ENCODE measurements at places on chromosomes 4 and X.

- DNase-seq = peak; percentile 16
These were observed 2.4 kb downstream of the PPP2R2C start for GRCh38 chr4:6469898-6470501.

DNA sequence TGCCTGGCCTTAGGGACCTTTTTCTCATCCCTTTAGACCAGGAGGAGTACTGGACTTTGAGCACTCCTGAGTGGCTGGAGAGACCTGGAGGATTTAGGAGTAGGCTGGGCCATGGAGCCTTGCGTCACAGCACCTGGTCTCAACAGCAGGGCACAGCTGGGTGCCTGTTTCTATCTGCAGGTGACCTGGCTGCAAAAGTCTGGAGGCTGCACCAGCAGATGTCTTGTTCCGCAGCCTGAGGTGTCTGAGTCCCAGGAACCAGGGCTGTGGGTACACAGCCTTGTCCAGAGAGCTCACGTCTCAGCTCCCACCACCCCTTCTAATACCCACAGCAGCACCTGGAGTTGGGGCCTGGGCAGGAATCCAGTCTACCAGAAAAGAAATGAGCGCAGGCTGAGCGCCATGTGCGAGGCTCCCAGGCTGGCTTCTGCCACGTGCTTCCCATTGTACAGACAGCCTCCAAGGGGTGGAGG lies 5.0 kb upstream of the NSD2 start:
- DNase-seq = no peak

DNA sequence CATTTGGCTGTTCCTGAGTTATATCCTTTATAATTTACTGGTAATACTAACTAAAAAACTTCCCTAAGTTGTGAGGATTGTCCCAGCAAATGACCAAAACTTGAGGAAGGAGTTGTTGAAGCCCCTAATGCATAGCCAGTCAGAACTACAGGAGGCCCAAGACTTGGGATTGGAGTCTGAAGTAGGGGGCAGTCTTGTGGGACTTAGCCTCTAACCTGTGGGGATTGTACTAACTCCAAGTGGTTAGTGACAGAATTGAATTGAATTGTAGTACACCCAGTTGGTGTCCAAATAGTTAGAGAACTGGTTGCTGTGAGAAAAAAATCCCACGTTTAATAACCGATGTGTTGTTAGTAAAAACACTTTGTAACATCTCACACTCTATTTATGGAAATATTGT lies 1506.3 kb downstream of the ADGRL3 start:
- no peak for DNase-seq

GRCh38 chrX:20529301-20529700 lies 262.6 kb upstream of the RPS6KA3 start:
- DNase-seq = no peak

DNA sequence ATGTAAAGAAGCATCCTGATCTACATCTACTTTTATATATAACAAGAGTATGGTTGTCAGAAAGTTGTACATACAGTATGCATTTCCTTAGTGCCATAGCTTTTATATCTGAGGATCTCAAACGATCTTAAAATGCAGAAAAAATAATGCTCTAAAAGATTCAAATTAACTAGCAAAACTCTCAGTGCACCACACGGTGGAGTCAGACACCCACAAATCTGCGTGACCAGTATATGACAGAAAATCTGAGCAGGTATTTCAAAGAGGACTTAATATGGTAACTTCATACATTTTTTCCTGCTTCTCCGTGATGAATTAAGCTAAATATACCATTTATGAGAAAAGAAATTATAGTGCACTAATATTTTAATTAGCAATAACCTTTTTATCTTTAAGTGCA lies 803.0 kb downstream of the DMD start:
- peak; percentile 1 for DNase-seq

- DNase-seq = no peak
These were observed 144.1 kb downstream of the DIPK2B start for GRCh38 chrX:45056428-45057145.

DNA sequence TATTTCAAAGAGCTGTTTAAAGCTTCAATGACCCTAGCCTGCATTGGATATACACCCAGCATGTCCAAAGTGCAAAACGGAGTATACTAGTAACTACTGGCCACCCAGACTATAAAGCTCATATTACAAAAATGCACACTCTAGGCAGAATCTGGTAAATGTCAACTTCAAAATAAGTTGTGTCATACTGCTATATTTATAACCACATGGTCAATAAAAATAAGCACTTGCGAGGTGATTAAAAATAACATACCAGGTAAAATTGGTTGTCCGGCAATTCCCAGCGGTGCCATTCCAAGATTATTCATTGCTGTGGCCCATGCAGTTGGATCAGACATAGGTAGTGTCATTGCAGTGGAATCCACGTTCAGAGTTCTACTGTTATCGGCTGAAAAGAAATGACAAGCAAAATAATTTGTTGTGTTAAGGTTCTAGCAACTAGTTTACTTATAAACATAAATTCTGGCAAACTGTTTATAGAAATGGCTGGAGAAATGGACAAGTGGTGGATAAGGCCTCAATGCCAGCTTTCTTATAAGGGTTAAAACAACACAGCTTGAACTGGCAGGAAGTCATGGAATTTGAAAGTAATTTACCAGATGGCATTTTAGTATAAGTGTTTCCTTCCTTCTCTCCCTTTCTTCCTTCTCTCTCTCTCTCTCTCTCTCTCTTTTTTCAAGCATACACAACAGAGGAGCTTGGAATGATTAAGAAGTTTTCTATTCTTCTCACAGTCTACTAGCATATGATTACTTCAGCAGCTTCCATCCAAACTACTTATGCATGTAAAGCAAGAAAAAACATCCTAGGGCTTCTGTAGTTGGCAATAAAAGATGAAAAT lies 199.9 kb downstream of the ENOX2 start:
- DNase-seq = no peak

DNA sequence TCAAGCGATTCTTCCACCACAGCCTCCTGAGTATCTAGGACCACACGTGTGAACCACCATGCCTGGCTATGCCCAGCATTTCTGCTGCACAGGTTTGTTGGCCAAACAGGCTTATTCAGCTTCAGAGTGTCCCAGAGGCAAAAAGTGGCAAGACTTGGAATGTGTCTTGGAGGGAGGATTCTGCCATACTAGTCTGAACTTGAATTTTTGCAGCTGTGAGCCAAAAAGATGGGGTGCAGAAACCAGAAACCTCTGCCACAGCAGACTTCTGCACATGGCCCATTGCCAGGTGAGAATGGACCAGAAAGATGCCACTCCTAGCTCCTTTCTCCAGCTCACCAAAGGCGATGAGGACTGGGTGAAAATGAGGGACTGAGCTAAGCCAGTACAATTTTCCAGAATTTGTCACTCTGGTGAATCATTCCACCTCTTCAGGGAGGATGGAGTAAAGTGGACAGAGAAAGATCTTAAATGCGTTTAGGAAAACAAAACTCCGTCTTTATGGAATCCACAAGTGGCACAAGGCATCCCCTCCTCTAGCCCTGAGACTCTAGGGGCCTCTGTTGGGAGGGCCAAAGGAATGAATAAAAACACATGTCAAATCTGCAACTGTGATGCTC lies 369.1 kb upstream of the CLNK start:
- DNase-seq = no peak

GRCh38 chr4:82500435-82501153 lies 61.2 kb downstream of the TMEM150C start:
- no peak for DNase-seq

DNA sequence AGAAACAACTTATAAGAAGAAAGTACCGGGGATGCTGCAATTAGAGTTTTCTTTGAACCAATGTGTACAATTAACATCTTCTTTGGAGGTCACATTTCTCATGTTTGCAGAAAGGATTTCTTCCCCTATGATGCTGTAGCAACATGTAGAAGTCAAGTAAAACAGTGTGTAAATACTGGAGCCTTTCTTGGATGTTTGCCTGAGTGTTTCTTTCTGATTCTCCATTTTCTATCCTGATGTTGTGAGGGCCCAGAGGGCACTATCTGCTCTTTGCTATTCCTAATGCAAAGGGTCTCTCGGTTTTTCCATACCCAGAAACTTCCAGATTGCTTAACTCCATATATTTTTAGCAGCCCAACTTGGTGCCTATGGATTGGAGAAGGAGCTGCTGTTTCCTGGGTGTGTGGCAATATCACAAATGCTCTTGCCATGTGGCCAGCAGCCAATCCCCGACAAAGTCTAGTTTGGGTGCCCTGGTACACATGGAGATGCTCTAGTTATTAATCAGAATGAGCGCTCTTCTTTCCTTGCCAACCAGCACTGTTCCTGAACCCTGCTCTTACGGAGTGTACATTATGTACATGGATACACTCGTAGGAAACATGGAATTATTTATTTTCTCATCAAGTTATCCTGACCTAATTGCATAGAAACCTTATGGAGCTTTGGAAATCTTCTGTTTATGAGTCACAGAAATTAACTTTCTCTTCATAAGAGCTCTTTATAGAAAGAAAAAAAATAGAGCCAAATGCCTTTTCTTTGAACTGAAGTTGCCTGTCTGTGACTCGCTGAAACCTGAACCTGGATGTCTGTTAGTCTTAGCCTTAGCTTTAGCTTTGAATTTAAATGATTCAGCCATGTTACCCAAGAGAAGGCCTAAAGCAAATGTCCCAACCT lies 67.0 kb upstream of the GPC4 start:
- DNase-seq = no peak

- no peak for DNase-seq
These were observed 52.5 kb downstream of the PPARGC1A start for GRCh38 chr4:23837371-23837770.

GRCh38 chr4:159390648-159391047 lies 287.8 kb downstream of the RAPGEF2 start:
- no peak for DNase-seq

DNA sequence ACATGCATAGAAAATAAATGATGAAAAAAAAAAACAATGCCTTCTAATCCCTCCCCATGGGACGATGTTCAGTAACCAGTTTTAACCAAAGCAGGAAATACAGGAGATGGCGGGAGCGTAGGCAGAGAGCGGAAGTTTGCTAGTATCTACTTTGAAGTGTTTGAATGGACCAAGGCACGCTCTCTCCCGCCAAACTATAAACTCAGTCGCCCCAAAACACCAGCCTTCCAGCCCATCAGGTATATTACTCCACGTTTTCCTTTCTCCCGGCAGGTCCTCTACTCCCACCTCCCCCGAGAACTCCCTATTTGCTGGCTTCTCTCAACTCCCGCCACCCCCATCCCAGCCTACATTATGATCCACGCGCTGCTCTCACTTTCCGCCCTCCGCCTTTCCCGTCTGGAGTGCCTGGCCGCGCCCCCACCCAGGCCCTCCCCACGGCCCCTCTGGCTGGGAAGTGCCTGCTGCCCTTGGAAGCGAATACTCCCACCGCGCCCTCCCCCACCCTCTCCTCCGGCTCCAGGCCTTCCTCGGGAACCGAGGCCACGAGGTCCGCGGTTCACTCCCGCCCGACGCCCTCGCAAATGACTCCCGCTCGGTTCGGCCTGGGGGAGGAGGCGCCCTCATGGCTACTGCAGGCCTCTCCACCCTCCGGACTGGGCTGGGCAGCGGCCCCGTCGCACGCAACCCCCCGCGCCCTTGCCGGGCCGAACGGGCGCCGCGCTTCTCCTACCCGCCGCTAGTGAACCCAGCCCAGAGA lies 723 bp downstream of the DHX15 start:
- peak; percentile 69 for DNase-seq

GRCh38 chrX:148691456-148691855 lies 191.0 kb downstream of the AFF2 start:
- DNase-seq = no peak

DNA sequence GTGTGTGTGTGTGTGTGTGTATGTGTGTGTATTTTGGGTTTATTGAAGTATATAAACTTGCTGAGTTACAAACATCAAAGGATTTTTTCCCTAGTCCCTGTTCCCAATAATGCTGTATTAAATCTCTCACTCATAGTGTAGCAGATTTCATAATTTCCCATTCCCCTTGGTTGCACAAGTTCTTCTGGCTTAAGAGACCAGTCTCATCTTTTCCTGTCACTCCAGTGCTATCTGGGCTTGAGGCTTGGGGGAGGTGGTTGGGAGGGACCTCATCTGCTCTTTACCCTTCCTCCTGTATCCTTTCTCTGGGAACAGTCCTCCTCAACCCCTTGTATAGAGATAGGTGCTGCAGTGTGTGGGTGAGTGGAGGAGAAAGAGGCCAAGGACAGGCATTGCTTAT lies 285.4 kb upstream of the BOD1L1 start:
- no peak for DNase-seq

GRCh38 chr4:78648640-78649363 lies 97.2 kb downstream of the ANXA3 start:
- DNase-seq = no peak

DNA sequence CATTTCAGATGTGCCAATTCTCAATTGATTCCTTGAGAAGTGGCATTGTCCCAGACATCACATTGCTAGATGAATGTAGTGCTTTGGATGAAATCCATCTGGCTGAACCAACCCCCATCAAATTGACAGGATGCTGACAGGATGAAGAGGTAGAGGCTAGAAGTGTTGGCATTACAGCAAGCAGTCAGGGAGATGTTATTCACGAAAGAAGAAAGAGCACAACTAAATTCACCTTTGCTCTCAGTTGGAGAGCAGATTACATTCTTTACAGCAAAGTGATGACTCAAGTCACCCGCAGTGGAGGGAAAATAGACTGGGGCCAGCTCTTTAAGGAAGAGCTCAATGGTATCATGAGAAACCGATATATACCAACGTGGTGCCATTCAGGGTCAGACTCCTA lies 259.6 kb downstream of the C4orf33 start:
- no peak for DNase-seq

- DNase-seq = no peak
These were observed 515.5 kb upstream of the AGA start for GRCh38 chr4:177957596-177958360.

GRCh38 chr4:1523033-1523432 lies 116.8 kb upstream of the NKX1-1 start:
- DNase-seq = no peak

DNA sequence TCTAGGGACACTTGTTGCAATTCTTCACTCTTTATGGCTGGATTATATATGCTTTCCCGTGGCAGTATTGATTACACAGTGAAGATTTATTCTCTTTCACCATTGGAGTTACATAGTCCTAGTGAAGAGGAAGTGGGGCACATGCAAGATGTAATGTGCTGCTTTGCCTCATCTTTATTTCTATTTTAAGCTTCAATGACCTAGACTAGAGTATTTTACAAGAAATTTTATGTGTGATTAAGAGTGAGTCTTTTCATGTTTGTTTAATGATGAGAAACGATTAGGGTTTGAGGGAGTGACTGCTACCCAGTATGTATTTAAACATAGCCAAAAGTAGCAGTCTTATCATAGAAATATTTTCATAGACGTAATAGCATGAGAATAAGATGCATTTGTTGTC lies 30.8 kb downstream of the DIAPH2 start:
- no peak for DNase-seq

DNA sequence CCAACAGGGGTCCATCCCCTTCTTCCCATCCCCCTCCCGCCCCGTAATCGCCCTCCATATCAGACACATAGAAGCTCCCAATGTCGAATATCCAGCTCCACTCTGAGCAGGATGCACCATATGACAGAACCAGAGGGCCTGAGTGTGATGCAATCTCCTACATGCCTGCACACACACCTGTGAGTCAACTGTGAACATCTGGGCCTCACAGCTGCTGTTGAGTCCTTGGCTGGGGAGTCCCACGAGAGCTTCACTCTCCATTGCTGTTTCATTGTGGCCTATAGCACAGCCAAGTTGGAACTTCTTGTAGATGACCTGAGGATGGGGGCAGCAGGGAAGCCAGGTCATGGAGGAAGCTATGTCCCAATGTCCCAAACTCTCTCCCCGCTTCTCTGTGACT lies 8.2 kb downstream of the SLC38A5 start:
- peak; percentile 18 for DNase-seq

- no peak for DNase-seq
These were observed 29.6 kb downstream of the TRIML1 start for GRCh38 chr4:188168726-188169373.

All from GM13976 (cell line).